DMS79 treated with DMSO at 0.1 percent for 48 hours (cell line): ENCODE measurements at places on chromosomes 6 and 20.

- no peak for DNase-seq
These were observed 201.0 kb downstream of the EYA2 start for GRCh38 chr20:47095690-47096089.

GRCh38 chr6:52081237-52081636 lies 6.2 kb downstream of the PKHD1 start:
- no peak for DNase-seq

GRCh38 chr6:53801022-53801421 lies 6.2 kb downstream of the LRRC1 start:
- DNase-seq, result no peak

DNA sequence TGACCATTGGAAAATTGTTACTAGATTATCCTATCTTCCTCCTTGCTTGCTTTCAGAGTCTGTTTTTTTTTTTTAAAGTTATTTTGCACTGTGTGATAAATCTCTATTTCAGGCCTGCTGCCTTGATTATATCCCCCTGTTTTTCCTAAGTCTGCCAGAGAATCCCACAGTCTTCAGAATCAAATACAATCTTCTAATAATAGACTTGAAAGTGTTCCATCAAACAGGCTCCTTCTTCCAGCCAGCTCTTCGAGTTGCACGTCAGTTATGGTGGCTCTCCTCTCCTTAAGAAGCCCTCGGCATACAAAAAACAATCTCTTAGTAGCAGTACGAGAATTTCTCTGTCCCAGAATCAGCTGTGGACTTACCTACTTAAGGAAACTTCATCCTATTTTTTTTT lies 92.9 kb upstream of the NOX3 start:
- DNase-seq, result no peak

- DNase-seq, result no peak
These were observed 1.2 kb downstream of the IP6K3 start for GRCh38 chr6:33745548-33745947.

DNA sequence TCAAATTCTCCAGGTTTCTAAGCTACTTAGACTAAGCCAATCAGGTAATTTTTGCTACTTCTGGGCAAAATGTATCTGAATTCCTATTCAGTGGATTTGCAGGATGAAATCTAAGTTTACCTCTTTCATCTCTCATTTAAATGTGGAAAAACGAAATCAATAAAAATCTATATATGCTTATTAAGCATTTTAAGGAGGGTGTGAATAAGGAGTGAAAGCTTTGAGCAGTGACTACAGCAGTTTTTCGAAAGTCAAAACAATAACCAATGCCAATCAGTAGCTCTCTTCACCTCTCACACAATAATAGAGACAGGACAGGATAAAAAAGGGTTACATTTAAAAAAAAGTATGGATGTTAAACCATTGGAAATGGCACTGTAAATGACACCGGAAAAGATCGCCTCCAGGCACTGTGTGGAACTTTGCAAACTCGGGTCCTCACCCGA lies 476 bp upstream of the BCKDHB start:
- DNase-seq, result no peak

DNA sequence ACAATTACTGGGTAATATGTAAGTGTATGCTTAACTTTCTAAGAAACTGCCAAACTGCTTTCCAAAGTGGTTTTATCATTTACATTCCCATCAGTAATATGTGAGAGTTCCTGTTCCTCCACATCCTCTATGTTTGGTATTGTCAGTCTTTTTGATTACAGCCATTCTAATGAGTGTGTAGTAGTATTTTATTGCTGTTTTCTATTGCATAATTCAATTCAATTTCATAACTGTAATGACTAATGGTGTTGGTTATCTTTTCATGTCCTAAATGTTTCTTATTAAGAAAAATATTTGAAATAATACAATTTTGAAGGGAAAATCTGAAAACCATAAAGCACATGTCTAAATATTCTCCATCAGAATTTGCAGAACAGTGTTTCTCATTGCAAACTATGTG lies 119.3 kb downstream of the MAP3K7 start:
- no peak for DNase-seq

- DNase-seq, result no peak
These were observed at the start of gene HLA-DQB2 for GRCh38 chr6:32763421-32763820. TSS of gene HLA-DQB2 (minus strand) at chr6:32763532. CDS start at chr6:32763470, 62 bp downstream.

DNA sequence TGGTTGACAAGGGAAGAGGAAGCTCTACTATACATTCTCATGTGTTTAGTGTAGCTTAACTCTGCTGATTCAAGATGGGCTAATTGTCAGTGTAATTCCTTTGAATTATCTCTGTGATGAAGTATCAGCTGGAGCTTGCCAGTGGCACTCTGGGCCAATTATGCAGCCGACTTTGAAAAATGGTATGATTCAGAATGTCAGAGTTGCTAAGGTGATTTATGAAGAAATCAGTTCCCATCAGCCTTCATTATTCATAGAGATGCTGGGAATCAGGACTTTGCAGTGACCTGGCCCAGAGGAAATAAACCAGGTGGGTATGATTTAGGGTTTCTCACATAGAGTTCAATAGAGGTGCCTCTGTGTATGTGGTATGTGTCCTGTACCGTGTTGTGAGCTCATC lies 33.4 kb downstream of the KCNS1 start:
- no peak for DNase-seq

DNA sequence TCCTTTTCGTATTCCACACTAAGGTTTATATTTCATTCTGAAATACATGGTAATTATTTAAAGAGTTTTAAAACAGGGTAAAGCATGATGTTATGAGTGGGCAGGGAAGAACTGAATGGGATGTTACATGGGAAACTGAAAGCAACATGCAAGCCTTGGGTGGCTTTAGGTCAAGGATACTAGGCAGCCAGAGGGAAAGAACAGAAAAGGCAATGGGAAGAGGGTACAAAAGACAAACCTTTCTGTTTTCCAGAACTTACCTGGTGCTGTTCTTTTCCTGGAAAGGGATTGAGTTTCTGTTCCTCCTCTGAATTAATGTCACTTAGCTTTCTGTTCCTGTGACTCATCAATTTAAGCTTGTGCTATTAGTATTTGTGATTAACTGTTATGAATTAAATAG lies 71.2 kb upstream of the SMIM8 start:
- DNase-seq, result no peak

DNA sequence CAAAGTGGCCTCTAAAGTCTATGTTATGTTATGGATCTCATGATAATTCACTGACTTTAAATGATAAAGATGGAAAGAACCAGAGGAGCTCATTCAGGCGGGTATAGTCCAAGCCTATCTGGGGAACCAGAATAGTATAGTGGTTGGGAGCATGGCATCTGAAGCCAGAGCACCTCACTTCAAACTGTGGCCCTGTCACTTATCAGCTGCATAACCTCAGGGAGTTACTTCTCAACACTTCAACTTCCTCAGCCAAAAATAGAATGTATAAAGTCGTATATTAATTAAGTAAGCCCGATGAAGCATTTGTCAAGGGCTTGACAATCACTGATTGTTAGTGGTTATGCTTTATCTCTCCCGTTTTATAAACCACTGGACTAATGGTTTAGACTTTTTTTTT lies 112.7 kb downstream of the RTN4IP1 start:
- no peak for DNase-seq

GRCh38 chr6:22308939-22309338 lies 12.1 kb upstream of the PRL start:
- DNase-seq, result no peak

DNA sequence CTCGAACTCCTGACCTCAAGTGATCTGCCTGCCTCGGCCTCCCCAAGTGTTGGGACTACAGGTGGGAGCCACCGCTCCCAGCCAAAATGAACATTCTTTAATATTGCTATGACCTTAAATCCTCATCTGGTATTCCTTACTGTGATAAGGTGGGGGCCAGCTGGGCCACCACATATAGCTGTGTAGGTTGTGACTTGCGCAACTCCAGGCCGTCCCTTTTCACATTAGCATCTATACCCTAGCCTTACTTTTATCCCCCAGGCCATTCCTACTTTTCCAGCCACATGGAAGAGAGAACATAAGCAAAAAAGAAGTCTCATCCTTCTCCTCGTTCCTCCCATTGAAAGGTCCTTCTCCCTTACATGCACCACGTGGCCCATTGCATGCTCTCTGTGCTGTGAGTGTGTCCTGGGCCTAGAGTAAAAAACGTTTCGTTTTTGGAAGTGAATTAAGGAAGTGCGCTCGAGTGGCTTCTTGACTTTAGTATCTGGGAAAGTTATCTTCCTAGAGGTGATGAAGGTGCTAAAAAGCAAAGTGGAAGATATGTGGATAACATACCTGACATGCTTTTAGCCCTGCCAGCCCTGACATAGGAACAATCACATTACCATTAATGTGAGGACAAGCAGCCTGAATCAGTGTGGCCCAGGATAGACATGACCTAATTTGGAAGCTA lies 56.8 kb upstream of the KIF13A start:
- DNase-seq, result no peak

- no peak for DNase-seq
These were observed 341.4 kb upstream of the IRAK1BP1 start for GRCh38 chr6:78525976-78526375.

DNA sequence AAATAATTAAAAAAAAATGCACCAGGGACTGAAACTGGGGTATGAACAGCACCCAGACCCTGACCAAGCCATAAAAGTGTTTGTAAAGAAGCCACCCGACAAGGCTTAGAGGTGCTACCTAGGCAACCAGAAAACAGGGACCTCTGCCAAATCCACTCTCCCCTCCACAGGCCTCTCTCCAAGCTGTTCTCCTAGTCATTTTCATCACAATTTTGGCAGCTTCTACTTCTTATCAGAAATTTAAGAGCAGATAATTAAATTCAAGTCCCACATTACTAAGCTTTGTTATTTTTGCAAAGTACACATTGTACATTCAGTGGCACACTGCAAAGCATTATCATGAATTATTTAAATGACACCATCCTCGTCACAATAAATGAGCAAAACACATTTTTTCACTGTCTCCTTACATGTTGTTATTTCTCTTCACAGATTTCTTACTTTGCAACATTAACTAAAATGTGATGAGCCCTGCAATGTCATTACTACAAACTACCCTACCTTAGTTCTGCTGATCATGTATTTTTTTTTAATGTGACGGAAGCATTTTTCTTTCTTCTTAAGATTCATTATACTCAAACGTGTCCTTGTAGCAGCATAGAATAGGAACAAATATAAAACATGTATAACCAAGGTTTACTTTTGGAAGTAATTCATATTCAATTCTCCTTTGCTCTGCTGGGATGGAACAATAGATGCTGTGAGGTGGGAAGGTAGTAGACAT lies 38.1 kb downstream of the ECT2L start:
- DNase-seq, result peak; percentile 98

- no peak for DNase-seq
These were observed 21.0 kb downstream of the APMAP start for GRCh38 chr20:24971376-24972101.

DNA sequence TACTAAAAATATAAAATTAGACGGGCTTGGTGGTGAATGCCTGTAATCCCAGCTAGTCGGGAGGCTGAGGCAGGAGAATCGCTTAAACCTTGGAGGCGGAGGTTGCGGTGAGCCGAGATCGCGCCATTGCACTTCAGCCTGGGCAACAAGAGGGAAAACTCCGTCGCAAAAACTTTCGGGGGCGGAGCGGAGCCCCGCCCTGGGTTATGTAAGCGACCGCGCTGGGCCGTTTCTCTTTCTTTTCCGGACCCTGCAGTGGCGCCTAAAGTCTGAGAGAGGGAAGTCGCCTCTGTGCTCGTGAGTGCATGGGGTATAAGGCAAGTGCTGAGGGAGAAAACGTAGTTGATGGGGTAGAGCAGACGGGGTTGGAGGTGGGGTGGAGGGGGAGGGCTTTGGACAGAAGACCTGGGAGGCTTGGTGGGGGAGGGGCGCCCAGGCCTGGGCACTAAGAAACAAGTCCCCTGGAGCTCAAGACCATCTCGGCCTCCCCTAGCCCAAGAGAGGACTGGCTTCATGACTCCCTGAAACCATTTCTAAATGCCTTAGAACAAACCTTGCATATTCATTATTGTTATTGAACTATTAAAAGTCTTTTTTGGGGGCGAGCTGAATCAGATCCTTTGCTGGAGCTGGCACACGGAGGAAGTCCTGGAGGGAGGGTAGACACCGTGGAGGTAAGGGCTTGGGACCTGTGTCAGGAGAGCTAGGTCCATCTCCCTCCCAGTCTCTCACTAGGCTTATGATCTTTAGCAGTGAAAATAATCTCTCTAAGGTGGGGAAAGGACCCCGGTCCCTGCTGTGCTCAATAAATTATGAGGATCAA lies 2.7 kb upstream of the MICA start:
- no peak for DNase-seq

DNA sequence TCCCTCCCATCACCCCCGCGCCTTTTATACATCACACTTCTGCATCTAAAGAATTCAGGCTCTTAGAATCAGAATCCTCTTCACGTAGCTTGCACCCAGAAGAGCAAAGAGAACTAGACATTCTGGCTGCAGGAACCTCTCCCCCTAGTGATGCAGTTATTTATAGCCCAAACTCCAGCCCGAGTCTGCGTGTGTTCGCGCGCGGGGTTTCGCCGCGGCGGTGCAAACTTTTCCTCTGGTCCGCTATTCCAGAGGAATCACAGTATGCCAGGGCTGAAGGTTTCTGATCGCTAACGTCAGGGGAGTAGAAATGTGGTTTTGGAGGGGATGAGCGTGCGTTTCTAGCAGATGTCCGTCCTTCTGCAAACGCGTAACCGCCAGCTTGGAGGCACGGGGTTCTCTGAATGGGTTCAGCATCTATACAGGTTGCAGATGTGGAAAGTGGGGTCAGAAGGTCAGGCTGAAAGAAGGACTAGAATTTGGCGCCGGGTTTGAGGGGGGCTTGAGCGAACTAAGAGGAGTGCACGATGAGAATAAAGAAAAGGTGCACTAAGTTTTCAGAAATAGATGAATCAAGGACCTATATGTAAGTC lies 1.8 kb downstream of the EPHA7 start:
- DNase-seq, result no peak

DNA sequence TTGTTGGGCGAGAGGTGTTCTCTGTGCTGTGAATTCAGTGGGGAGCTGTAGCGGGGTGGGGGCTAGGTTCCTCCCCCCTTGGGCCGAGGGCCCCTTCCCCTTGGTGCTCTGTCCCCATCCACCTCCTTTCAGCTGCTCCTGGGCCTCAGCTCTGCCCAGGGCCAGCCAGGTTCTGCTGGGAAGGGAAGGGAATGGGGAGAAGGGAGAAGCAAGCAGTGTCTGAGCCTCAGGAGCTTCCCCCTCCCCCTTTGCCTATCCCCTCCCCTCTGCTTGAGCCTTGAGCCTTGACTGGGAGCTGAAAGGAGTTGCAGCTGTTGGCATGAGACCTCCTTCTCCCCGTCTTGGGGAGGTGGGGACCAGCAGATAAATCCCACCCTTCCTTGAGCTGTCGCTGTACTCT lies 576 bp upstream of the RRP36 start:
- no peak for DNase-seq

- DNase-seq, result no peak
These were observed 178.7 kb downstream of the GJA10 start for GRCh38 chr6:90072935-90073464.

- peak; percentile 90 for DNase-seq
These were observed 63.0 kb downstream of the PTPN1 start for GRCh38 chr20:50572938-50573777.

DNA sequence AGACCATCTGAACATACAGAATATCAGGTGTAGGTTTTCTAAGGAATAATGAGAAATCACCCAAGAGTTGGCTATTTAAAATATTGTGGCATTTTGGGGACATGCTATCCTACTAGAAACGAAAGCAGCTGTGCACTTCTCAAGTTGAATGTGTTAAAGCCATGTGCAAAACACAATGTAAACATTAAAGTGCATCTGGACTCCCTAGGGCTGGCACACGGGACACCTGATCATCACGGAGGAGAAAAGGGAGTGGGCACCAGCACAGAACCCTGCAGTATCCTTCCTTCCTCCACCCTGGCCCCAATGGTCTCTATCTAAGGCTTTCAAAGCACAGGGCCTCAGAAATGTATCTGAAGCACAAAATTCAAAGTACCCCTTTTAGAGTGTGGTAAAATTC lies 94.3 kb downstream of the INSM1 start:
- DNase-seq, result no peak
